ENCODE measurements at places on chromosomes 2 and 18.

- DNase-seq: no peak
Measured at GRCh38 chr2:70325875-70326274, 24.0 kb upstream of the FAM136A start.

DNA sequence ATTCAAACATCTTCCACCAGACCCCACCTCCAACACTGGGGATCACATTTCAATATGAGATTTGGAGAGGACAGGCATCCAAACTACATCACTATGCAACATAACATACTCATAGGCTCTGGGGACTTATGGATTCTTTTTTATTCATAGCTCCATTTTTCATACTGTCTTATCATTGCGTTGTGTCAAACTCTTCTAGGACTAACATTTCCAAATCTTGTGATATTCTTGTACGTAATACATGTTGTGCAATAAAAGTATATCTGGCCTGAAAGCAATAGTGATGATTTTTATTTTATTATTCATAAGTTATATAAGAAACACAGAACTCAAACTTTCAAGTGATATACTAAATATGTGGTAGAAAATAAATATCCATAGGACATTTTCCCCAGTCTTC is 60.6 kb upstream of the ACTR3 start:
- no peak for DNase-seq

DNA sequence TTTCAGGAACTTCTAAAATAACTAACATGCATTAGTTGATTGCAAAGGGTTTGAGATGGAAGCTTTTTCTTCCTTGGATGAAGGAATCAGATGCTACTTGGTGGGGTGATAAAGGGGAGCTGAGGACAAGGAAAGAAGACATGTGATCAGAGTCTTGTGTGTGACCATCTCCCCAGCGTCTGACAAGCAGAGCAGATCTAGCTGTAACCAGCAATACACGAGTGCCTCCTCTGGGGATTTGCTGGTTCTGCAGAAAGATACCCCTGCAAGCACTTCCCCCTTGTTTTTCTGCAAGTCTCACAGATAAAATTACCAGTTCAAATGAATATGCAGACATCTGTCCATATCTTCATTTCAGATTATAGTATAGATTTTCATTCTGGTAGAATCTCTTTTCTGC is 2.7 kb downstream of the CDH7 start:
- no peak for DNase-seq

DNA sequence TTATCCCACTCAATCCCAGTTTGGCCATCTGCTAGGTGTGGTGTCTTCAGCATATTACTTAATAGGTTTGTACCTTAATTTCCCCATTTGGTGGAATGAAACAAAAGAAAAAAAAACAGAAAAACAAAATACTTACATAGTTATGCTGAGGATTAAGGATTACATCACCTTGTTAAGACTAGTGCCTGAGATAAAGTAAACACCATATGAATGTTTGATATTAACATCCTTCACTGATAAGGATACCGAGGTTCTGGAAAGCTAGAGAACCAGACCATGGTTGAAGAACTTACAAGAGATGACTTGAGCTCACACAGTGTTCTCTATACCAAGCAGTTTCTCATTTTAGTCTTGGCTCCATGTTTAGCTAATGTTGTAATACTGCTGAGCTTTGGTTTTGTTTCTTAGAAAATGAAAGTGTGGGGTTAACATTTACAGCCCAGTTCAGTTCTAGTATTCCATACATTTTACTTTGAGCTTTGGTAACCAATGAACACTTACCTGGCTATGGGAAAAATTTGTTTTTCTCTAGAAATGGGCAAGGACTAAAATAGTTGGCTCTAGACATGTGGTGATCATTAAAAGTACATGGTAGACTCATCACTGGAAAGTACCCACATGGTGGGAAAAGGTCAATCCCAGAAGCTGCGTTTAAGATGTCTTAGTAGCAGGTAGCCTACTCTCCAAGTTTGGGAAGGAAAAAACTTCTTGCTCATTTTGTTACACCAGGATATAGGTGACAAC is 5.8 kb upstream of the GPD2 start:
- DNase-seq: no peak

- no peak for DNase-seq
Measured at GRCh38 chr2:96336873-96337272, 1.3 kb downstream of the NCAPH start.

DNA sequence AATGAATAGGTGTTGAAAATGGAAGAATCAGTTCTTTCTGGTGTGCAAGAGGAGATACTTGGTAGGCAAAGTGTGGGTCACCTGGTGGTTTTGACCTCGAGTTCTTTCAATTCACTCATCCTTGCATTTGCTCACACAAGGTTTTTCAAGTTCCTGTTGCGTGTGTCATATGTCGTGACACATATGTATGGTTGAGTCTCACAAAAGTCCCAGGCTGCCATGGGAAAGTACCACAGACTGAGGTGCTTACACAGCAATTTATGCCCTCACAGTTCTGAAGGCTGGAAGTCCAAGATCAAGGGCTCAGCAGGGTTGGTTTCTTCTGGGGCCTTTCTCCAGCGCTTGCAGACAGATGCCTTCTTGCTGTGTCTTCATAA is 64.4 kb downstream of the NCK2 start:
- DNase-seq: no peak

DNA sequence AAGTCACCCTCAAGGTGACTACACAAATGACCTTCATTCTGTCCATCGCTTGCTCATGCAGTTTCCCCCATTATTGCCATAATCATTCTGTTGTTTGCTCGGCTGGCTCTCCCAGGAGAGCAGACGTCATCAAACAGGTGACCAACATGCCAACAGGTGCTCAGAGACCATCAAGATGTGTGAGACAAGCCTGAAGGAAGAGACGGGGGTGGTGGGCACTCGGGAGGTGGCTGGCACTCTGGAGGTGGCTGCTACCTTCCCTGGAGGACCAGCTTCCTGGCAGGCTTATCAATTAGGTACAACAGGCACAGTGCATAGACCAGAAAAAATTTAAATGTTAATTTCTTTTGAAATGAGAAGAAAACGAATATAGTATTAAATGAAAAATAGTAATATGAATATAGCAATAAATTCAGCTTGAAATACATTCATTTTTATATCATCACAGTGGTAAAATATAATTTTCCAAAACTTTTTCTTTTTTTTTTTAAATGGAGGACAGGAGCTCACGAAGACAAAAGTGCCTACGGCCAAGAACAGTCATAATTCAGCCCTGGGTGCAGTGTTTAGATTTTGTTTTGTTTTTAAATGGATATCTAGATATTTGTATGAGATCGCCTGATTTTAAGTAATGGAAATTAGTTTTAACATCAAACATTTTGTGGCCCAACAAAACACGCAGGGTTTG is 16.9 kb upstream of the HAAO start:
- DNase-seq: no peak

GRCh38 chr18:55585065-55585919 is 2.7 kb downstream of the TCF4 start:
- DNase-seq: no peak

DNA sequence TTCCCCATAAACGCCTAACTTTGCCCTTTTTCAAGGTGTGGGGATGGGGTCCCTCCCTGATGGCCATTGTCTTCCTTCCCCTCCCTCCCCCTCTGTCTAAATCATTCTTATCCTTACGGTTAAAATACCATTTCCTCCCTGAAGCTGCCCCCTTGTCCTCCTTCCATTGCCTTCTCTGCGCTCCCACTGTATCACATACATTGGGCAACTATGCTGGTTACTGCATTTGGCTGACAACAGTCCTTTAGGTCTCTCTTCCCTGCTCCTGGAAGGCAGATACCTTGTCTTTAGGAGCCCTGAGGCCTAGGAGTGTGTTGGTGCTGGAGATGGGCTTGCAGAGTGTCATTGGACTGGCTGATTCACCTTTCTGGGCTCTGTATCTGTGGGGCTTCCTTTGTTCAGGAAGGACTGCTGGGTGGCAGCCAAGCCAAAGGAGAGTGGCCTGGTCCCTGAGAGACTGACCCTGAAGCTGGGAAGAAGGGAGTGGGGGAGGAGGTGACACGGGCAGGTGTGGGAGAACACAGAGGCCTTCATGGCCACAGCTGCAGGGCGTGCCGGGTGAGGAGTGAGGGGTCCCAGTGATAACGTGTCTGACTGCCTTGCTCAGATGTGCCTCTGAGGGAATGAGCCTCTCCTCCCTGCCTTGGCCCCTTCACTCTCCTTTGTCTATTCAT is 2.2 kb downstream of the WNT6 start:
- DNase-seq: no peak

DNA sequence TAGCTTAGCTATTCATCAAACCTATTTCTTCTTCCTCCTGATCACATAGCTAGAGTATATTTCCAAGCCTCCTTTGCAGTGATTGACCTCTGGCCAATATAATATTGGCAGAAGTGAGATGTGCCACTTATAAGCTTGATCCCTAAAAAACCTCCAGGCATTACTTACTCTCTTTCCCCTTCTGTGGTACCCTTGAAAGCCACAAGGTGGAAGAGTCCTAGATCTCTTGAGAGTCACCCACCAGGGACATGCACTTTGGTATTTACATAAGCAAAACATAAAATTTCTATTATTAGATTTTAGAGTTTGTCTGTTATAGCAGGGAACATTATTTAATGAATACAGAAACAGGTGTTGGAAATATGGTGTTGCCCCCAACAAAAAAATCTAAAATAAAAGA is 112.0 kb downstream of the EXOC6B start:
- DNase-seq: no peak

GRCh38 chr2:120162716-120163115 is 60.5 kb downstream of the TMEM185B start:
- DNase-seq: no peak

GRCh38 chr2:70959851-70960832 is 18.3 kb upstream of the ANKRD53 start:
- DNase-seq: no peak

DNA sequence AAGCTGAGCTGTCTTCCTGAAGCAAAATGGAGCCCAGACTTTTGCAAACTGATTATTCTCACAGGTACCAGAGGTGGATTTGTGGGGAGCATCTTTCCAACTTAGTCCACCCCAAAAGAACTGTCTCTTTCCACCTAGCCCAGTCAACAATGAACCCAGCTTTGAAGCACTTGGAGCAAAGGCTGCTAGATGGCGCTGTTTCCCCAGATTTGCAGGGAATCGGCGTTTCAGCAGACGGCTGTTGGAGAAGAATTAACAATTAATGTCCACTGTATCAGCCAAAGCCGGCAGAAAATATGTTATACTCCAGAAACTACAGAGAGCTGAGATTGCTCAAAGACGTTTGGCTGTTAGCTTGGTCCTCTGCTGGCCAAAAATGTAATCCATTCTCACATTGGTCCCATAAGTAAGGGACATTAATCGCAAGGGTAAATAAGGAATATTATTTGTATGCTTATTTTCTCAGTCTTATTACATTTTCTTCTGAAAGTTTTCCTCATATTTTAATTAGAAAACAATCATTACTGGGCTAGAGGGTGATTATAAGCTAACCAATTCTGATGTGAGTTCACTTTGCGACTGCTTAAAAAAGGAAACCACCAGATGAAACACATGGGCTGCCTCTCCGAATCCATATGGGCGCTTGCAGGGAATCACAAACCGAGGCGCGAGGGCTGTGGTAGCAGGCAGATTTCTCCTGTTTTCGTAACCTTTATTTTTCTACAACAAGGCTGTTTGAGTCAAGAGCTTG is 423.8 kb upstream of the MEX3C start:
- DNase-seq: peak; percentile 23

GRCh38 chr2:224941960-224942359 is 100.3 kb downstream of the DOCK10 start:
- no peak for DNase-seq

GRCh38 chr18:35949903-35950627 is 22.4 kb upstream of the RMP24 start:
- peak; percentile 40 for DNase-seq

- DNase-seq: no peak
Measured at GRCh38 chr2:191155608-191156071, 4.8 kb upstream of the STAT4 start.

GRCh38 chr2:215881582-215881981 is 131.8 kb downstream of the MREG start:
- no peak for DNase-seq

GRCh38 chr2:99660616-99661406 is 171.0 kb upstream of the REV1 start:
- no peak for DNase-seq

DNA sequence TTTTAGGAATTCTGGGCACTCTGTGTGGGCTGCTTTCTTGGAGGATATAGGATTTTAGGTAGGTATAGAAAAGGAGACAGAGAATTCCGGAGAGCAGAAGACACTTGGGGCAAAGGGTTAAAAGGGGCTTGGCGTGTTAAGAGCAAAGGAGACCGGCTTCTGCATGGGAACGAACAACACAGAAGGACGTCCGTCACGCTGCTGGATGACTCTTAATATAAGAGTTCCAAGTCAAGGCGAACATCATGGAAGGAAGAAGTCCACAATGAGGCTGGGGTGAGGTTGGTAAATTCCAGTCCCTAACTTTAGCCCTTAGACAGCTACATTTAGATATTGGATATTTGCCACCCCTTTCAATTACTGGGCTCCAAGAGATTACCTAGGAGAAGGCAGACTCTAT is 15.9 kb upstream of the SLC20A1 start:
- no peak for DNase-seq

- no peak for DNase-seq
Measured at GRCh38 chr18:73636355-73636754, 511.3 kb downstream of the FBXO15 start.

DNA sequence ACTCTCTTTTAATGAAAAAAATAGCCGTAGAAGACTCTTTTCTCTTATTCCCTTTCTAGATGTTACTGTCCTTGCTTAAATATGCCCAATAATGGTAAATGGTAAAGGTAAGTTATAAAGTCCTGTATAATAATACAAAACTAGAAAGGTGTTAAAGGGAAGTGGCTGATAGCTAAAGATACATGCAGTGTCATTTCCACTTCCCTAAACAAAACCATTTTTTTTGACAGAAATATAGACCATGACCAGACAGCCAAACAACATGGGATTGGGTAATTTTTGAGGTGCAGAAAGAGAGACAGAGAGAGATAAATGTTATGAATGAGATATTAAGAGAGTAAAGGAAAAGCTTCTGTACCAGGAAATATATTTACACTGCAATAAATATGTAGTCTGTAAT is 731.7 kb upstream of the REG3G start:
- no peak for DNase-seq

DNA sequence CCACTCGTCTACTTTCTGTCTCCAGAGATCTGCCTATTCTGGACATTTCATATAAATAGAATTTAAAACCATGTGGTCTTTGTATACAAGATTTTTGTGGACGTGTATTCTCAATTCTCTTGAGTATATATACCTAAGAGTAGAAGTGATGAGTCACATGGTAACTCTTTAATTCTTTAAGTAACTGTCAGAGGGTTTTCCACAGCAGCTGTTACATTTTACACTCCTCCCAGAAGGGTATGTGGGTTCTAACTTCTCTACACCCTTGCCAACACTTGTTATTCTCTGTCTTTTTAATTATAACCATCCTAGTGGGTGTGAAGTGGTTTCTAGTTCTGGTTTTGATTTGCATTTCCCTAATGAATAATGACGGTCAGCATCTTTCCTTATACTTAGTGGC is 70.9 kb downstream of the MAP3K20 start:
- DNase-seq: no peak

DNA sequence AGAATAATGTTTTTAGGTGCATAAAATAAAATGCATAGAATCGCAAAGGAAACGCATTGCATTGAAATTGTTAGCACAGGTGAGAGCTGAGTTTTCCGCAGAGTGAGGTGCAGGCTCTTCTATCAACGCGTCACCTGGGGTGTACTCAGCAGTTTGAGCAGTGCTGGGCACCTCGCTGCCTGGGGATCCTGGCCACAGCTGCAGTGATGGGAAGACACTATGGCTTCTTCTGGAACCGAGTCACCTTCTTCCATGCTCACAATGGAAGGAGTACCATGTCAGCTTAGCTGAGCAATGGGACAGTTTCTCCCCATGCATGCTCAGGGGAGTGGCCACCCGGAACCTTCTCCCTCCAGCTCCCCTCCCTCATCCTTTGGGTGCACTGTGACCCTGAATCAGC is 95.4 kb upstream of the OTOS start:
- DNase-seq: no peak

GRCh38 chr2:53252115-53252514 is 515.5 kb upstream of the CHAC2 start:
- DNase-seq: no peak
